ENCODE measurements at places on chromosomes 5 and 9. TPM values are rescaled to one million over a fixed set of nuclear protein-coding genes. Genes with fewer than 3 reads are reported as not detected.

C5orf52 gene
- total RNA-seq: not detected

PCDHGB1 gene
- 2.8 TPM for total RNA-seq

TAF11L14 gene
- total RNA-seq: not detected

PCDHB13 gene
- total RNA-seq: 3.3 TPM

TERT gene
- total RNA-seq: not detected

RNF224 gene
- total RNA-seq: not detected

SH3RF2 gene
- 0.88 TPM for total RNA-seq

DMRT1 gene
- total RNA-seq: not detected

S100Z gene
- total RNA-seq: not detected

SLC25A2 gene
- 0.16 TPM for total RNA-seq

PDE8B gene
- total RNA-seq: not detected

FCN1 gene
- not detected for total RNA-seq

ZNF879 gene
- 5.2 TPM for total RNA-seq

CTXN3 gene
- not detected for total RNA-seq

FCN2 gene
- not detected for total RNA-seq

GABRG2 gene
- total RNA-seq: not detected

PCDH1 gene
- 196 TPM for total RNA-seq

LAMC3 gene
- total RNA-seq: 0.50 TPM

ADAMTS19 gene
- not detected for total RNA-seq

PCDHGC4 gene
- total RNA-seq: 0.49 TPM

NIPAL4 gene
- total RNA-seq: not detected

BSPRY gene
- total RNA-seq: not detected

LCN10 gene
- total RNA-seq: 0.13 TPM

BTNL3 gene
- not detected for total RNA-seq

CLK4 gene
- total RNA-seq: 17.2 TPM

TMEFF1 gene
- total RNA-seq: 3.6 TPM

MYO10 gene
- total RNA-seq: 80.8 TPM

ZNF354C gene
- 4.4 TPM for total RNA-seq

GAS1 gene
- 0.63 TPM for total RNA-seq

ELAVL2 gene
- 1.3 TPM for total RNA-seq

TTC23L gene
- not detected for total RNA-seq

CRHBP gene
- 0.49 TPM for total RNA-seq

CDH10 gene
- 0.57 TPM for total RNA-seq

SNCB gene
- total RNA-seq: 1.1 TPM

MAMDC2 gene
- 31.2 TPM for total RNA-seq

Data from bladder microvascular endothelial cell (primary cell).